ENCODE measurements at places on chromosomes 5 and 9. TPM values are rescaled to one million over a fixed set of nuclear protein-coding genes. Genes with fewer than 3 reads are reported as not detected.
A peak's percentile ranks its signal among the peaks of the same experiment; 100 is the strongest.

The CCDC187 gene
- under 0.01 TPM for total RNA-seq

The INSYN2B gene
- total RNA-seq: 1.4 TPM

The LHX6 gene
- total RNA-seq: 20.0 TPM

The ALDH1A1 gene
- total RNA-seq: 1.4 TPM

The KCNV2 gene
- total RNA-seq: not detected

The GPBP1 gene
- total RNA-seq: 159 TPM

The AGXT2 gene
- not detected for total RNA-seq

The GLDC gene
- total RNA-seq: 10.0 TPM

The TRIM36 gene
- total RNA-seq: 98.4 TPM

The SLC46A2 gene
- total RNA-seq: not detected

The HAND1 gene
- not detected for total RNA-seq

The TMEM252 gene
- total RNA-seq: not detected

The PCDHGA7 gene
- total RNA-seq: 8.4 TPM

The RNF183 gene
- not detected for total RNA-seq

GRCh38 chr5:67176936-67177335 lies 19.7 kb downstream of the CD180 start:
- DNase-seq: no peak

DNA sequence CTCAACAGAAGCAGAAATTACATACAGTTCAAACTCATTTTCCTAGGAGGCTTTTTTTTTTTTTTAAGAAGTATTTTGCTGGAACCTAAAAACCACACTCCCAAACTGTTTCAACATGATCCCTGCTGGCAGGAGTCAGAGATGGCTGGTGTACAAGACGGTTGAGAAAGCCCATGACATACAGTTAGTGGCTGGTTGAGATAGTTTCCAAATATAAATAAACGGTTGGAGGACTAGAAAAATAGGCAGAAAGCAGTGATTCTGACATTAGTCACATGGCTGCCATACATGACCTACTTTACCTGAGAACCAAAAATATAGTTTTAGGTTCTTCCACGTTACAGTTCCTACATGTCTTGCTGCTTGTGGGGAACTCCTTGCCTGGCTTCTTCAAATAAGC lies 31.7 kb upstream of the BASP1 start:
- DNase-seq: no peak

GRCh38 chr5:52771343-52772039 lies 16.2 kb upstream of the ITGA1 start:
- DNase-seq: no peak

DNA sequence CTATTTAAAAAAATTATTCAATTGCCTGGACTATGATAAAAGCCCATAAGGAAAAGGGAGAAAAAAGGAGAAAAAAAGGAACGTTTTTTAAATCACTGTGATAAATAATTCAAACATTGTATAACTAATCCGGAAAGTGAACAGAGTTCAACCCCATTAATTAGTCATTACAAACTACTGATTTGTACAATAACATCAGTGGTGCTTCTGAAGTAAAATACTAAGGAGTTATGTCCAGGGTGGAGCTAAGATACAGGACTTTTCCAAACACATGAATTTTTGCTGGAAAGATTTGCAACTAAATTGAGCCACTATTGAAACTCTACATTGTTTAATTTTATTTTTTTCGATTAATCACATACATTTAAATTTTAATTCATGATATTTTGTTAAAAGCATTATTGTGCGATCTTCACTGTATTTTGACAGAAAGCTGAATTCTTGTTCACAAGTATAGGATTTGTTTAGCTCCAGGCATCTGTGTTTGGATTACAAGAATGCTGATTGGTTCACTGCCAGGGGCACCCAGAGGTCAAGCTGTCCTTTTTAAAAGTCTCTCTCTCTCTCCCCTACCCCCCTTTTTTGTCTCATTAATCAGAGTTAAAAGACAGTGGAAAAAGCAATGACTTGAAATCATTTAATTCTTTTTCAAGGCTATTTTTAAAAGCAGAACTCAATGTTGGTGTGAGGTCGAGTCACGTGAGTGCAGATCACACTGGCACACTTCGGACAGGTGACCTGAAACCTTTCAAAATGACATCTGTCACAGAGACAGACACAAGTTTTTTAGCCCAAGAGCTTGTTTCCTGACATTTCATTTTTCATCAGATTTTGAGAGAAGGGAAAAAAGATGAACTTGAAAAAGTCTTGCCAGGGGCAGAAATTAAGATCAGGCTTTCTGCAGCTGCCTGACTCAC lies 387.3 kb downstream of the NR2F1-AS1 start:
- DNase-seq: no peak

GRCh38 chr5:113607361-113607760 lies 93.9 kb downstream of the YTHDC2 start:
- DNase-seq: no peak

DNA sequence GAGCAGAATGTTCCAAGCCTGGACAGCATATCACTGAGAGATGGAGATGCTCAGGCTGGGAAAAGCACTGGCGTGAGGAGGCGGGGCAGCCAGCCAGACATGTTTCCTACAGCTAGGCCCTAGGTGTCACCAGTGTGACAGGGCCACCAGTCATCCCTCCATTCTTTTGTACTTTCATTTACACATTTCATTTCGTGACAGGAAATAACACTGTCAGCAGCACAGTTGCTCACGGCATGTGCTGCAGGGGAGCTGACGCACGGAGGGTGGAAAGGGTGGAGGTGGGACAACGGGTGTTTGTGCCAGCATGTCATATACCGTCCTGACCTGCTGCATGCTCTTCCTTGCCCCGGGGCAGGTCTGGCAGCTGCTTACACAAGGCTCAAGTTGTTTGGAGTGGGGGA lies 14.8 kb upstream of the CEMIP2 start:
- no peak for DNase-seq

GRCh38 chr5:164052536-164053093 lies 547.2 kb downstream of the MAT2B start:
- DNase-seq: no peak

GRCh38 chr9:592225-592624 lies 249.3 kb upstream of the DMRT1 start:
- DNase-seq: no peak

- no peak for DNase-seq
These were observed 110.4 kb upstream of the FAM174A start for GRCh38 chr5:100424787-100425186.

DNA sequence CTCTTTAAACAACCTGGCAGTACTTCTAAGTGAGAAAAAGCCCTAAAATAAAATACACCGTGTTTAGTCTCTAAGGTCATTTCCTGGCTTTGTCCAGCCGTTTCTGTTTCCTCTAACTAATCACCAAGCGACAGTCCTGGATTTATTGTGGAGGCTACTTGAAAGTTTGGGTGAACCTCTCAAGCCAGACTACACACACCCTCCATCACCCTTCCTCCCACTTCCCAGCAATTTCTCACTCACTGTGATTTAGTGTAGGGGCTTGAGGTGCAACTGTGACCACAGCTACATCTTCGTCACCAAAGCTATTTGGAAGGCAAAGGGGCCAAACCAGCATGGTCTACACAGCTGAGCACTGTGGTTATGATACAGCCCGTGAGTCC lies 240.0 kb upstream of the SLC24A2 start:
- DNase-seq: no peak

- DNase-seq: no peak
These were observed 58.9 kb downstream of the ANKRD33B start for GRCh38 chr5:10622810-10623209.

DNA sequence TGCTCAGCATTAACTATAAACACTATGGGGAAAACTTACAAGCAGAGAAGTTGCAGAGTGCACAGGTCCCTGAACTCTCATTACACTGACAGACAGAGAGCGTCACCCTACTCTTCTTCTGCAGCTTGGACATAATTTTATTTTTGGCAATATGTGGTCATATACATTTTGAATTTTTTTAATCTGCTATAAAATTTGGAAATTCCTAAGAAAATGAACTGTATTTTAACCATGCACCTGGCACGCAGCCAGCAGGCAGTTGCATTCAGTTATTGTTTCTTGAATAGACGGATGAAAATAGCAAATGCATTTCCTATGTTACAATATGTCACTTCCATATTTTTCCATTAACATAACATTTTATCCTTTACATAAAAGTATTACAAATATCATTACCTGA lies 100.2 kb downstream of the SLC25A46 start:
- DNase-seq: no peak

DNA sequence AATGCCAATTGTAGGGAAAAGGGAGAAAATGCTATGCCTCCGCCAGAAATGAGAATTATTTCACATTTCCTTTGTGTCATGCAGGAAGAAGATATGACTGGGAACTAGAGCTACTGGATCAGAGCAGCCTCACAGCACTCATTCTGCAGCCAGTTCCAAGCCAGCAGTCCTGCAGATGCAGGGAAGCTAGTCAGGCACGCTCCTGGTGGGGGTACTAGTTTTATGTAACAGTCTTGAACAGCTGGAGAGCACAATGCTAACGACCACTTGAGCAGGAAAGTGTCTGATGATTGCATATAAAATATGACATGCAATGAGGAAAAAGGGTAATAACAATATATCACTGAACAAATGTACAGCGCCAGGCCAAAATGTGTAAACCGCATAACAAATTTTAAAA lies 21.7 kb downstream of the CDH10 start:
- DNase-seq: no peak

GRCh38 chr9:127087836-127088235 lies 34.6 kb downstream of the ANGPTL2 start:
- DNase-seq: no peak

DNA sequence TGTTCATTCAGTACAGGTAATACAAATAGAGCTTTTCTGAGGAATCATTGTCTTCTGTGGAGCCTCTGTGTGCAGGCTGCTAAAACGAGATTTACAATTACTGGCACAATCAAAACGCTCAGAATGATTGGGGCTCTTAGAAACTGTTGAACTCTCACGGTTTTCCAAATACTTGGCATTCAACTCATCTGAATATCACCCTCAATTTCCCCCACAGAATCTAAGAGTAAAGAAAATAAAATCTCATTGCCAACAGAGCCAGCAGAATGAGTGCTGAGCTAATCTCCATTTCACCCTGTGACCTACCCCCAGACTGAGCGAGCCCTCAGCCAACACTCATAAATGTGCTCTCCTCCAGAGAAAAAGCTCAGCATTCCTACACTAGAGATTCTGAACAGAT lies 35.3 kb upstream of the TMED7 start:
- DNase-seq: no peak

DNA sequence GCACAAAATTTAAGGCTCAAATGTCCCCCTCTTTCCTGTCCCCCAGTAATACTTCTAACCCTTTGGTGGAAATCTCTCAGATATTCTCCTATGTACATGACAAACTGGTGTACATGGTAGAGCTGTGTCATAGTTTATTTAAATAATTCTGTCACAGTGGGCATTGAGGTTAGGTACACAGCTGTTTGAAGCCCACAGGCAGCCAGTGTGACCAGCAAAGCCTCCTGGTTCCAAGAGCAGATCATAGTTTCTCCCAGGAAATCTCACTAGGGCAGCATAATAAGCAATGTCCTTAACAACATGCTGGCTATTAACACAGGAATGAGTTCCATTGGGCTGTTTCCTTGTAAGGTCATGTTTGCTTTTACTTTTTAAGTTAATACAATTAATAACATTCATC lies 63.9 kb downstream of the NDST1 start:
- no peak for DNase-seq

- DNase-seq: no peak
These were observed 268.9 kb downstream of the PIK3R1 start for GRCh38 chr5:68484307-68485068.

GRCh38 chr5:111143910-111144309 lies 51.8 kb downstream of the WDR36 start:
- peak; percentile 22 for DNase-seq

DNA sequence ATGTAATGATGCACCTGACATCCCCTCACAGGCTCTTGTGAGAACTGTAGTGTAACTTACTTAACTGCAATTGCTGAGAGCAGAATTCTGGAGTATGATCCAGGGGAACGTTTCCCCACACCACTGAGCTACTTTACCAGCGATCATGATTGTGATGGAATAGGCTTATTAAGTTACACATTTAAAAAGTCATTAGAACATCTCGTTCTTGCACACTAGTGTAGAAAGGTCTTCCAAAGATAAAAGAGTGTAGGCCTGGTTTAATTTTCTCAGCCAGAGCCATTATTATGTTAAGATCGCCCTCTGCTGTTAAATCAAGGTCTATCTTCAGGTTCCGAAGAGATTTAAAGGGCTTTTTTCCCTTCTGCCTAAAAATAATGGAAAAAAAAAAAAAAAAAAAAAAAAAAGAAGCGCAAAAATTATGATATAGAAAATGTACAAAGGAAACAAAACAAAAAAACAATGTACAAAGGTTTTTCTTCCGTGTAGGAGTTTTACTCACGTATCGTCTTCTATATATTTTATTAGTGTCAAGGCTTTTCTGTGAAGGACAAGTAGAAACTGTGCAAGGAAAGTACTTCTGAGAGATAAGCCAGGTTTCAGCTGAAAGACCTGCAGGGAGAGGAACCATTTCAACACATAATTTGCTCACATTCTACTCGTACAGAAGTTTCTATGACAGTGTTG lies 18.6 kb upstream of the MOB3B start:
- no peak for DNase-seq

- no peak for DNase-seq
These were observed 156.3 kb downstream of the PARP8 start for GRCh38 chr5:50822761-50823160.
